ENCODE measurements at places on chromosomes 5 and 9. TPM values are rescaled to one million over a fixed set of nuclear protein-coding genes. Genes with fewer than 3 reads are reported as not detected.

CAMK4 gene
- 0.13 TPM for total RNA-seq

FOXD1 gene
- 0.13 TPM for total RNA-seq

SWI5 gene
- 16.4 TPM for total RNA-seq

GFI1B gene
- total RNA-seq = not detected

SHB gene
- total RNA-seq = 14.1 TPM

- DNase-seq = no peak
These were observed 1809.9 kb upstream of the ACO1 start for GRCh38 chr9:30574355-30575151.

FAM81B gene
- under 0.01 TPM for total RNA-seq

DNA sequence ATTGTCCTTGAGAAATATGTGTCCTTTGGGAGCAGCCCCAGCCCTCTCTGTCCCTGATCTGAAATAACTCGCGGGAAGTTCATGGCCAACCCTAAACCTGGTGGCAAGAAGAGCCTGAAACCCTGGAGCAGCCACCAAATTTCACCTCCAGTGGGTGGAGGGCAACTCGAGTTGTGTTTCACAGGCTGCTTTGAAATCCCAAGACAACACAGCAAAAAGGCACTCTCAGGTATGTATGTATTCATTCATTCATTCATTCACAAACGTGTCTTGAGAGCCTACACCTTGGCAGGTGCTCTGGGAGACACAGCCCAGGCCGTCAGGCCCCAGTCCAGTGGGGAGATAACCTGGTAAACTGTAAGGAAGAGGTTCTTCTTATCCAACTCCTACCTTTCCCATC is 35.7 kb upstream of the ALDH1B1 start:
- no peak for DNase-seq

DNA sequence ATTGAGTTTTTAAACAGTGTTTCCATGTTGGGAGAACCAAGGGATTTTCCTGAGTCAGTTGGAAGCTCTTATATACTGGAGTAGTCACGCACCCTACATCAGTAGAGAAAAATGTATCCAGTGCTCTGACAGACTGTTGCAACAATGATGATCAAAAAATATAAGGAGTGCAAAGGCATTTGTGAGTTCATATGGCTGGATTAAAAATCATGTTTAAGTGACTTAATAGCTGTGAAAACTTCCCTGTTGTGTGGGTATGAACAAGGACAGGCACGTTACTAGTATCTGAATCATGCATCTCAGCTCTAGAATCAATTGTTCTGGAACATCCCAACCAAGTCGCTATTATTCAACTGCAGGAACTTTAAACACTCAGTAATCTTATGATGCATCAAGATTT is 229.7 kb downstream of the ROR2 start:
- no peak for DNase-seq
